ENCODE measurements at places on chromosomes 5 and 9.
A peak's percentile ranks its signal among the peaks of the same experiment; 100 is the strongest.

- no peak overlapping the region for H3K4me3 ChIP-seq
- no peak overlapping the region for H3K27ac ChIP-seq
- DNase-seq: peak; percentile 82
- no peaks in the 10 kb centered on the region for H3K36me3 ChIP-seq
These were observed 85.3 kb upstream of the ADRB2 start for GRCh38 chr5:148740966-148741742.

GRCh38 chr9:14238518-14238917 lies 75.4 kb downstream of the NFIB start:
- H3K27me3 ChIP-seq: no peaks in the 10 kb centered on the region
- H3K36me3 ChIP-seq: no peaks in the 10 kb centered on the region
- H3K4me1 ChIP-seq: peaks cover 71% of the 10 kb centered on the region

GRCh38 chr5:128646176-128646575 lies 108.1 kb upstream of the FBN2 start:
- no peak overlapping the region for H3K4me3 ChIP-seq
- H3K36me3 ChIP-seq: no peaks in the 10 kb centered on the region
- H3K4me1 ChIP-seq: peaks cover 22% of the 10 kb centered on the region
- H3K27ac ChIP-seq: no peak overlapping the region

DNA sequence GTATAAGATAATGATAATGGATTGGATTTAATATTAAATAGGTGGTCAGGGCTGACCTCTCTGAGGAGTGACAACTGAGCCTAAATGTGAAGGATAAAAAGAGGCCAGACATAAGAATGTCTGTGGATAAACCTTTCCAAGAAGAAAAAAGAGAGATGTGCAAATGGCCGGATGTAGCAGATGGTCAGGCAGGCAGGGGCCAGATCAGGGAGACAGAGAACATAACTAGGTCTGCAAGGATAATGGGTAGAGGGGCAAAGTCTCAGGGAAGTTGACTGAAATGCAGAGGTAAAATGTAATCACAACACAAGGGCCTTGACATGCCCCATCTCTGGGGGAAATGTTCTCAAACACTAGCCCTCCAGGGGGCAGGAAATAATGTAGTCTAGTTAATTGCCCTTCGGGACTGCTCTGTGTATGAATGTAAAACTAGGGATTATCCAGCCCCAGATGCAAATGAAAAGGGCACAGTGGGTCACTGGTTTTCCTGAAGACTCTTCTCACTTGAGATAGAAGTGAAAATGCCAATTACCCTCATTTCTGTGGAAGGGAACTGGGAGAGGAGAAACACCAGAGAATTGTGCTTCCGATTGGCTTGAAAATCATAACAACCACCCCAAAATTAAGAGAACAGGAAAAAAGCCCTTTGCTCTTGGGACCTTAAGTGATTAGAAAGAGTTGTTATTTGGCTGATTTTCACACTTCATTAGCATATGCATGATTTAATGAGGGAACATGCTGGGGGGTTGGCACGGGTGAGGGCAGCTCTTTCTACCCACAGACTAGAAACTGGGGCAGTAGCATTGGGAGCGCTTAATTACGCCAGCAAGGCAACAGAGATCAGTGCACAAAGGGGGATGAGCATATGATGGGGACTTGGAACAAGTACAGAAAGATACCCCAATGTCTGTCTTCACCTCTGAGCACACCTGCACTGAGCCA lies 88.6 kb downstream of the PPP2R2B start:
- no peaks in the 10 kb centered on the region for H3K4me1 ChIP-seq
- no peaks in the 10 kb centered on the region for H3K27me3 ChIP-seq
- H3K27ac ChIP-seq: no peak overlapping the region
- no peak for DNase-seq

DNA sequence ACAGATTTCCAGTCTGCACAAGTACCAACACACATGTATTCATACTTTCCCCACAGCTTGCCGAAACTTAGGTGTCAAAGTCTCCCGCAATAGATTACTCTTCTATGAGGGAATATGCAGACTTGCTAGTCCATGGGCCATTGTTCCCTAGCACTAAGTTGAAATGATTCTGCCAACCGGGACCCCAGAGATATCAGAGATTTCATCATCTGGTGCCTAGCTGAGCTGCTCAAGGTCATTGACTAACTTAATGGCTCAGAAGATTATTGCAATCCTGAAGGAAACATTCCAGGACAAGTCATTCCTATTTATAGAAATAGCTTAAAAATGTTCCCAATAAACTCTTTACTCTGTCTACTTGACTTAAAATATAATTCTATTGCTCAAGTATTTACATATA lies 202.6 kb downstream of the PIK3R1 start:
- DNase-seq: no peak
- no peaks in the 10 kb centered on the region for H3K27me3 ChIP-seq
- H3K27ac ChIP-seq: no peak overlapping the region
- H3K36me3 ChIP-seq: no peaks in the 10 kb centered on the region
- H3K4me3 ChIP-seq: no peak overlapping the region

DNA sequence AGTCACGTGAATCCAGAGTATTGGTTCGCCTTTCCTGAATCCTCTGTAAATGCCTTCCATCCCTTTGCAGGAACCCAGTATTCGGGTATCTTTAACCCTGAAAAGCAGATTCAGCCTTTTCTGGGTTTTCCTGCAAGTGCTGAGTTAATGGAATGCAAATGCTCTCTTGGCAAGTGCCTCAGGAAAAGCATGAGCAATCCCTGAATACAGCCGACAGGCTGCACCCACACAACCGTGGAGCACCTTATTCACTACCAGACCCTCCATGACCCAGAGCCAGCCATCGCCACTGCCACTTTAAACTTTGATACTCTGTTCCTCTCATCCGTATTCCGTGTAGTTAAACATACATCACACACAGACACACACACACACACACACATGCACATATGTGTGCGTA lies 54.4 kb downstream of the ZNF622 start:
- no peak overlapping the region for H3K27ac ChIP-seq
- no peaks in the 10 kb centered on the region for H3K4me1 ChIP-seq
- H3K36me3 ChIP-seq: no peaks in the 10 kb centered on the region
- H3K27me3 ChIP-seq: no peaks in the 10 kb centered on the region
- no peak for DNase-seq

- H3K27me3 ChIP-seq: no peaks in the 10 kb centered on the region
- no peaks in the 10 kb centered on the region for H3K36me3 ChIP-seq
- no peak overlapping the region for H3K4me3 ChIP-seq
- H3K4me1 ChIP-seq: no peaks in the 10 kb centered on the region
These were observed 43.2 kb downstream of the MRPL36 start for GRCh38 chr5:1756481-1756880.

GRCh38 chr5:58615972-58616371 lies 33.1 kb downstream of the RAB3C start:
- no peak overlapping the region for H3K4me3 ChIP-seq
- no peaks in the 10 kb centered on the region for H3K36me3 ChIP-seq
- H3K4me1 ChIP-seq: no peaks in the 10 kb centered on the region
- no peak overlapping the region for H3K27ac ChIP-seq
- no peaks in the 10 kb centered on the region for H3K27me3 ChIP-seq

DNA sequence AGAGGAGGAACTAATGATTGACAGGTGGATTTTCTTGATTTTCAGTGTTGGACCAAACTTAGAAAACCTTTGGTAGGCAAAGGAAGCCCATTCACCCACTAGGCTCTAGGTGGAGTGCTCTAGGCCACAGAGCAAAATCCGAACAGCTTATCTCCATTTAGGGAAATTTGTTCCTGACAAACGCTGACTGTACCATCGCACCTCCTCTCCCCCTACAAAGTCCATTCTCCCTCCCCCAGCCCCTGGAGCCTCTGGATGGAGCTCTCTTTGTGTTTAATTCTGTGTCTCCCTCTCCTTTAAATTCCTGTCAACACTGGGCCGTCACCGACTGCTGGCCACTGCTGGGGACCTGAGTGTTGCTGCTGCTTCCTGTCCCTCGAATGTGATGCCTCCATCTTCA lies 350.1 kb upstream of the IRX2 start:
- H3K4me1 ChIP-seq: no peaks in the 10 kb centered on the region
- no peaks in the 10 kb centered on the region for H3K36me3 ChIP-seq
- DNase-seq: no peak
- H3K27me3 ChIP-seq: no peaks in the 10 kb centered on the region
- no peak overlapping the region for H3K4me3 ChIP-seq

- DNase-seq: no peak
- no peak overlapping the region for H3K4me3 ChIP-seq
- H3K27ac ChIP-seq: no peak overlapping the region
- H3K27me3 ChIP-seq: no peaks in the 10 kb centered on the region
- H3K4me1 ChIP-seq: peaks cover 9% of the 10 kb centered on the region
- H3K36me3 ChIP-seq: no peaks in the 10 kb centered on the region
These were observed 19.0 kb downstream of the CCNJL start for GRCh38 chr5:160293386-160293785.

- H3K4me3 ChIP-seq: no peak within 1 kb of the TSS
- no peak for DNase-seq
- no peak within 1 kb of the TSS for H3K27ac ChIP-seq
- H3K27me3 ChIP-seq: no peaks in the 10 kb centered on the region
- no peaks in the 10 kb centered on the region for H3K36me3 ChIP-seq
- H3K4me1 ChIP-seq: no peaks in the 10 kb centered on the region
These were observed at the start of gene INSL6 for GRCh38 chr9:5185220-5185840. INSL6 (minus strand) TSS chr9:5185639; CDS start chr9:5185602, 37 bp downstream.

DNA sequence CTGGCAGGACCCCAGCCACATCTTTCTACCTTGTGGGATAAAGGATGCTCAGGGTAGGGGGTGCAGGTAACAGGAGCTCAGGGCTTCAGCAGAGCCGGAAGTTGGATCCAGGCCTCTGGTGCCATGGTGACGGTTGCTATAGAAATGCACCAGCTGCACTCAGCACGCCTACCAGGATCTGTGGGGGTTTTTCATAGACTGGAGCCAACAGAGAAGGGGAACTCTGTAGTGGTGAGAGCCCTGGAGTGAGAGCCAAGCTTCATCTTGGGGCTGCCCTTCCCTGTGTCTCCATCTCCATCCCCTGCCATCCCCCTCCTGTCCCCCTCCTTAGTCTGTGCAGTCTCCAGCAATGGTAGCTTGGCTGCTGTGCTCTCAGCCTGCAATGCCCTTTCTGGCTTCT lies 27.5 kb upstream of the BOD1 start:
- no peaks in the 10 kb centered on the region for H3K36me3 ChIP-seq
- no peak for DNase-seq
- no peaks in the 10 kb centered on the region for H3K27me3 ChIP-seq
- no peak overlapping the region for H3K4me3 ChIP-seq
- no peak overlapping the region for H3K27ac ChIP-seq

- H3K36me3 ChIP-seq: no peaks in the 10 kb centered on the region
- no peaks in the 10 kb centered on the region for H3K27me3 ChIP-seq
- no peak overlapping the region for H3K4me3 ChIP-seq
- no peak overlapping the region for H3K27ac ChIP-seq
- H3K4me1 ChIP-seq: no peaks in the 10 kb centered on the region
- no peak for DNase-seq
These were observed 678.8 kb upstream of the KLF4 start for GRCh38 chr9:108168236-108168850.

GRCh38 chr9:34405719-34406118 lies 29.0 kb upstream of the MYORG start:
- no peak overlapping the region for H3K4me3 ChIP-seq
- no peak overlapping the region for H3K27ac ChIP-seq
- DNase-seq: no peak
- H3K36me3 ChIP-seq: no peaks in the 10 kb centered on the region

- H3K36me3 ChIP-seq: no peaks in the 10 kb centered on the region
- no peaks in the 10 kb centered on the region for H3K4me1 ChIP-seq
- H3K27me3 ChIP-seq: no peaks in the 10 kb centered on the region
- no peak overlapping the region for H3K4me3 ChIP-seq
- no peak overlapping the region for H3K27ac ChIP-seq
- DNase-seq: no peak
These were observed 23.8 kb downstream of the ALG2 start for GRCh38 chr9:99197987-99198386.

GRCh38 chr9:91572044-91572443 lies 148.4 kb upstream of the NFIL3 start:
- H3K4me3 ChIP-seq: no peak overlapping the region
- DNase-seq: no peak
- no peaks in the 10 kb centered on the region for H3K36me3 ChIP-seq
- no peak overlapping the region for H3K27ac ChIP-seq

DNA sequence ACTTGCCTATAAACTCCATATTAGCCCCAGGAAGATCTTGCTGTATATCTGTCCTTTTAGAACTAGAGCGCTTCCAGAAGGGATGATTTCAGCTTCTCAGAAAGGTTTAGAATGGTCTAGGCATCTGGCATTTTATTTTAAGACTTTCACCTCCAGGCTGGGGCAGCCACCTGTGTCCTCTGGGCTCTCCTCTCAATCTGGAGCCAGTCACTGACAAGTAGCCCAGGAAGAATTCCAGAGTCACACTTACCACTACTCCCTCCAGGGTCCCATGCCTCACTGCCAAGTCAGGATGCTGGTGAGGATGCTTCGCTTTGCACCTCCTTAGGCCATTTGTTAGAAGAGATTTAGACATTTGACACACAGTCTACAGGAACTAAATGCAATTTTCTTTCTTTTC lies 20.8 kb downstream of the B4GALT1 start:
- peaks cover 26% of the 10 kb centered on the region for H3K4me1 ChIP-seq
- H3K36me3 ChIP-seq: no peaks in the 10 kb centered on the region
- no peak for DNase-seq
- no peak overlapping the region for H3K4me3 ChIP-seq

GRCh38 chr5:170223360-170223759 lies 9.4 kb upstream of the C5orf58 start:
- H3K27ac ChIP-seq: no peak overlapping the region
- H3K27me3 ChIP-seq: no peaks in the 10 kb centered on the region
- H3K36me3 ChIP-seq: no peaks in the 10 kb centered on the region

DNA sequence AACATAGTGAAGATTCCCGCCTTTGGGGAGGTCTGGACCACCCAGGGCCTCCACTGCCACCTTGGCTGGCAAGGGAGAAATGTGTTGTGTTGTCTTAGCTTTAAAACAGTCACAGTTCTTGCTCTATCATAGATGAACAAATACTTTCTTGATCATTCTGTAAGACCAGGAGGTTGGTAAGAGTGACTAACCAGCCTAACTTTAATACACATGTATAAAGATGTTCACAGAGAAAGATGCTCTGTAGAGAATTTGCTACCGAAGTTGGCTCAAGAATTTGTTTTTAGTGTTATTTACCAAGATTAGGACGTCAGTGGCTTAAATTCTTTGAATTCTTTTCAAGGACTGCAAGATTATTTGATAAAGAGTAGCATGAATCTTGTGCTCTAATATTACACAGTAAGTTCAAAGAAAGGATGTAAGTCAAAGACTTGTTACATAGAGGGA lies 28.4 kb downstream of the GLRX start:
- peak; percentile 5 for DNase-seq
- H3K4me3 ChIP-seq: no peak overlapping the region
- H3K27ac ChIP-seq: no peak overlapping the region
- no peaks in the 10 kb centered on the region for H3K36me3 ChIP-seq

- no peak overlapping the region for H3K27ac ChIP-seq
- DNase-seq: no peak
- H3K4me3 ChIP-seq: no peak overlapping the region
- no peaks in the 10 kb centered on the region for H3K36me3 ChIP-seq
- no peaks in the 10 kb centered on the region for H3K27me3 ChIP-seq
These were observed 164.9 kb downstream of the AP3B1 start for GRCh38 chr5:78129597-78129996.

GRCh38 chr5:152864991-152865390 lies 459.9 kb upstream of the NMUR2 start:
- DNase-seq: no peak
- H3K4me1 ChIP-seq: no peaks in the 10 kb centered on the region
- no peak overlapping the region for H3K27ac ChIP-seq
- H3K36me3 ChIP-seq: no peaks in the 10 kb centered on the region

- no peaks in the 10 kb centered on the region for H3K27me3 ChIP-seq
- H3K4me1 ChIP-seq: peaks cover 21% of the 10 kb centered on the region
- no peak overlapping the region for H3K4me3 ChIP-seq
- no peaks in the 10 kb centered on the region for H3K36me3 ChIP-seq
- DNase-seq: no peak
These were observed 189.7 kb downstream of the CSNK1G3 start for GRCh38 chr5:123701511-123702200.

GRCh38 chr5:143168921-143169810 lies 234.3 kb downstream of the NR3C1 start:
- no peaks in the 10 kb centered on the region for H3K4me1 ChIP-seq
- no peak overlapping the region for H3K27ac ChIP-seq
- H3K36me3 ChIP-seq: no peaks in the 10 kb centered on the region
- no peak overlapping the region for H3K4me3 ChIP-seq
